ENCODE measurements at places on chromosomes 6 and 20.

DNA sequence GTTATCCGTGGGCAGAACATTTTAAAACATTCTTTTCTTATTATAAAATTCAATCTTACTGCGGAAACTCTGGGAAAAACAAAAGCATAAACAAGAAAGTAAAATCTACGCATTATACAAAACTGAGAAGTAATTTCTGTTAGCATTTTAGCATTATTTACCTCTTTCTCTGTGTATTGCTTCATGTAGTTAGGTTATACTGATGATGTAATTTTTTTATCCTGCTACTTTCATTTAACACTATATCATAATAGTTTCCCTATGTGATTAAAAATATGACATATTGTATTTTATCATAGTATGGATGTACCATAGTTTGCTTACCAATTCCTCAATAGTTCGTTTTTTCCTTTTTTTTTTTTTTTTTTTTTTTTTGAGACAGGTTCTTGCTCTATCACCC lies 4.2 kb upstream of the GCNT2 start:
- DNase-seq = no peak

DNA sequence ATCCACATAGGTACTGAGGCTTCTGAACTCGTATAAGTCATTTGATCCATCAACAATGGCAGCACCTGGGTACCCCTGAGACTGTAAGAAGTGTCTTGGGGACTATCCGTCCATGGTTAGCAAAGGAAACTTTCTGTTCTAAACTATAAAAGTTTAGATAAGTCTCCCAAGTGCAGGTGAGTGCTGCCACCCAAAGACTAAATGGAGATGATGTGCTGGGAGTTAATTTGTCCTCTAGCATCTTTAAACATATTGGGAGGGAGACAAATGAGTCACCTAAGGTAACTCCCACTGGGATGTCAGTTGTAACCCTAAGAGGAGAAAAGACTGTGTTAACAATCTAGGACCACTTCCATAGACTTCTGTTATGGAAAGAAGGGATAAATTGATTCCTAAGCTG lies 6.2 kb downstream of the BEND6 start:
- DNase-seq = no peak

GRCh38 chr6:25404693-25405169 lies 125.6 kb downstream of the CARMIL1 start:
- peak; percentile 9 for DNase-seq

- no peak for DNase-seq
Observed at GRCh38 chr20:32970115-32970972, 33.9 kb downstream of the SUN5 start.

GRCh38 chr6:51137777-51138176 lies 319.1 kb downstream of the TFAP2B start:
- no peak for DNase-seq

GRCh38 chr6:134516582-134516981 lies 198.7 kb upstream of the SGK1 start:
- no peak for DNase-seq
